HFF-Myc (cell line): ENCODE measurements at places on chromosomes 4 and X.

- DNase-seq: no peak
These were observed 114.7 kb downstream of the MXRA5 start for GRCh38 chrX:3231766-3232165.

- DNase-seq: no peak
These were observed 214.4 kb upstream of the KLF3 start for GRCh38 chr4:38449506-38450174.

DNA sequence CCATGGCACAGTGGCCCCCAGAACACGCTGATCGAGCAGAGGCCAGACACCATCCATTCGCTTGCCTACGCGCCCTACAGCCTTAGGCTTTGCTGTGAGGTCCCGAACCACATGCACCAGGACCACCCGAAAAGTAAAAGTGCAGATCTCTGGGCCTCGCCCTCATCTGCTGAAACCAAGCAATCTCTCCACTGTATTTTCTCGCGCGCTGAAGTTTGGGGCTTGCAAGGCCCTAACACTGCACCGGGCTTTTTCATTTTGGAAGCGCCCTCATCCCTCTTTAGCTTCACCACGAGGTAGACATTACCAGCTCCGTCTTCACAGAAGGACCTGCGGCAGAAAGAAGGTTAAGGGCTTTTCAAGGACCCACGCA, 21.2 kb downstream of the NKX3-2 start:
- DNase-seq: no peak

DNA sequence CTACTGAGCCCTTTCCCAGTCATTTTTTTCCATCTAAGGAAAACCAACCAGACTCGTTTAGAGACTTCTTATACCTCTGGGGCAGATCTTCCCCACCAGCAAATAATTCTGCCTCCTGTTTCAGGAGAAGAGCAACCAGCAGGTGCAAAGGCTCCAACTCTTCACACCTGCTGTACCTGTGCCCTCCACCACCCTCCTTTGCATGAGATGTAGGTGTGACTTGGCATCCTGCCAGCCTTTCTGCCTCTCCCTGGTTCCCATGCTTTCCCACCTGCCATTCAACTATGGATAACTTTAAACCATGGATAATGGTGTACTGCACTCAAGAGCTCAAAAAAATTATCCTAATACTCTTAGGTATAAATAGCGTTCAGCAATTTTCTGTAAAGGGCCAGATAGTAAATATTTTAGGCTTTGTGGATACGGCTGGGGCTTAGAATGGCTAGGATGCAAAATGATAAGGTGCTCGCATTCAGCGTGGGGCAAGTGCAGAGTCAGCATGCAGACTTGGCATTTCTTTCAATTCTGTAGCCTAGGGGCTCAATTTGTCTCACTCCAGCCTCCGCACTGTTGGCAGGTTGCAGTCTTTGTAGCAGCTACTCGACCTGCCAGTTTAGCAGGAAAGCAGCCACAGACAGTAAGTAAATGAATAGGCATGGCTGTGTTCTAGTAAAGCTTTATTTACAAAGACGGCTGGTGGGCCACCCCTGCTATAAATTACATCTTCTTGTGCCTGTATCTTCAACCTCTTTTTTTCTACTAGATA, 79.8 kb downstream of the HCCS start:
- no peak for DNase-seq

- DNase-seq: no peak
These were observed 670.5 kb downstream of the GABRG1 start for GRCh38 chr4:45453258-45453853.

DNA sequence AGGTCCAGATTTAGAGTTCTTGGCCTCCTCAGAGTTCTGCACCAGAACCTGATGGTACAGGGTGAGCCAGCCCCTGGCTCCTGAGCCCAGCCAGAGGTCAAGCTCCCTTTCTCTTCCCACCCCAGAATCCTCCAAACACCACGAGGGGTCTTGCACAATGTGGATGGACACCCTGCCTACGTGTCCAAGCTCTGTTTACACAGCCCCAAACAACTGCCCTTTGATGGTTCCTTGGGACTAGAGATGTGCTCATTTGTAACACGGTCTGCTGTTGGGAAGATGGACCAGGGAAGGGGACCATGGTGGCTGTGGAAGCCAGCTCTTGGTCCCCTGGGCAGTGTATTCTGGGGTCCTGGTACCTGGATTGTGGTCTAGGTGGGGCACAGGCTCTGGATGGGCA, 40.0 kb upstream of the RPS6KA3 start:
- DNase-seq: no peak

DNA sequence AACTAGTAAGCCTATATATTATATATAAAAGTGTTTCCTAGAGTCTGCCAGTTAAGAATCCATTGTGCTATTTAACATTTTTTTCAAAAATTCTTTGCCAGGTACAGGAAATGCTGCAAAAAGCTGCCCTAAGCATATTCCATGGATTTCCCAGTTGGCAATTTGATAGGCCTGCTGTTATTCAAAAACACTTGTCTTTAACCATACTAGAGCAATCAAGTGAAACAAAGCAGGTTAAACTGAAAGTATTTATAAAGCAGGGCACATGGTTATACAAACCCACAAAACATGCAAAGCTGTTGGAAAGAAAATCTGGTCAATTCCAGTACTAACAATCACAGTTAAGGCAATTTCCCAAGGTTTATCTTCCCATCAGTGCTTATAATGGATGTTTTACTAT, 159.9 kb downstream of the UNC5C start:
- DNase-seq: no peak

DNA sequence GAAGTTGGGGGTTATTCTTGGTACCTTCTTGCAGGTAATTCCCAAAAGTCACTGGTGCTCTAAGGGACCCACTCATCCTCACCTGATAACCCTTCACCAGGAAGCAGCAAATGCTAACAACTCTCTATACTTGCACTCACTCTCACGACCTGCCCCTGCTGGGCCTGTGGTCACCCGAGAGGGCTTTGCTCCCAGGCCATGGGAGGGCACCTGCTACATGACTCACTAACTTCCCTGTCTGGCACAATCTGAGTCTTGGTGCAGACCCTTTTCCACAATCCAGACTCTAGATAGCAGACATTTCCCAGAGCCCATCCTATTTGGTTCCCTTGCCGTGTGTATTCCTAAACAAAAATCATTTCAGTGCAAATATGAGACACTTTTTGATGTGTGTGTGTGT, 403.8 kb upstream of the FAT1 start:
- DNase-seq: no peak

DNA sequence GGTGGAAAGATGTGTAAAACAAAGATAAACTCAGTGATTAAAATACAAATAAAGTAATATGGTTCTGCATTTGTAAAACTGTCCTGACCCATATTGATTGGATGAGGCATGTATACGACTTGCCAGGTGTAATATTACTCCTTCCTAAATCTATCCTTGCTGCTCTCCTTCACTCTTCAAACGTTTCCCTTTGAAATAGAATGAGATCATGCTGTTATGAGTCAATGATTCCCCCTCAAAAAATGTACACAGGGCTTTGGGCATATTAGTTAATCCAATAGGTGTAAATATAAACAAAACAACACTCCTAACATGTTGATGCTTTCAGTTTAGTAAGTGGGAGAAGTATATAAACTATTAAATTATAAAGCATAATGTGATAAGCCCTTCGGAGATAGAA, 117.4 kb upstream of the GPM6A start:
- DNase-seq: no peak

GRCh38 chrX:96436105-96436504, 248.5 kb upstream of the DIAPH2 start:
- no peak for DNase-seq

- DNase-seq: no peak
These were observed 26.2 kb upstream of the JAKMIP1 start for GRCh38 chr4:6226506-6226905.

DNA sequence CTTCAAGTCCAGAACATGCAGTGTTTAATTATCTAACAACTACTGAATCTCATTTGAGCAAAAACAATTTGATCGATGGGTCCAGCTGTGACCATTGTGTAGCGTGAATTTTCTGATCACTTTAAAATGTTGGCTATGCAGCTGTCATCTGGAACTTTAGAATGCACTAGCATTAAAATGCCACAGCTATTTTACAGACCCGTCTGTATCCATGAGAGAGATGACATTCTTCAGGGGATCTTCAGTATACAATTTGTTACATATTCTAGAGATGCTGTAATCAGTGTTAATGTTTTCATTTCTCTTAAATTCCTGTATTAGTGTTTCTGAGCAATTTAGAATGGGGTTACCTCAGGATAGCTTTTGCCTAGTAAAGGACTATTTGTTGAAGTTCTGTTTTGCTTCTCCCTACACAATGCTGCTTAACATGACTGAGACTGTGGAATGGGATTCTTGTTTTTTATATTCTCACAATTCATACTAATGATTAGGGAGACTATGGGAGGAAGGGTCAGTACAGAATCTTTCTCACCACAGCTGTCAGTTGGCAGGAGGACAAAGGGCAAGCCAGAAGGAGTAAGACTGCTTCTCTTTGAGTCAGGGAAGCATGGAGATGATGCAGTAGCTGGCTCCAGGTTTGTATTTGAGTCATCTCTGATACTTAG, 13.2 kb upstream of the CTSO start:
- DNase-seq: no peak

- no peak for DNase-seq
These were observed 568.8 kb downstream of the STIM2 start for GRCh38 chr4:27429364-27429871.

DNA sequence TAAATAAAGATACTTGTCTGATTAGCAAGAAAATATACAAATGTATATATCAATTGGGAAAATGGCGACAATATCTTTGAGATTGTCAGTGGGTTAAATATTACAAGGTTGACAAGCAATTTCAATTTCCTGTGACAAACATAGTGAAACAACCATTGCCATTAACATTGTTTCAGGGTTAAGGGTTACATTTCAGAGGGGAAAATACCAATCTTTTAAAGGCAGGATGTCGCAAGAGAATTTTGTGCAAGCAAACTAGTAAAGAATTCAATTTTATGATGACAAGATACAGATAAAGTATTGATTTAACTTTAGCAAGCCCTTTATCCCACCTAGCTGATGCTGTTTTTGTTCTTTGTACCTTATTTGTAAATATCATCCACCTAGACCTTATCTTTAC, 305.8 kb upstream of the GRIA3 start:
- no peak for DNase-seq

- no peak for DNase-seq
These were observed 265.5 kb downstream of the ARHGAP24 start for GRCh38 chr4:85740431-85740861.

GRCh38 chr4:65420036-65420435, 250.3 kb downstream of the EPHA5 start:
- DNase-seq: no peak
